ENCODE measurements at places on chromosomes 7 and 10.

DNA sequence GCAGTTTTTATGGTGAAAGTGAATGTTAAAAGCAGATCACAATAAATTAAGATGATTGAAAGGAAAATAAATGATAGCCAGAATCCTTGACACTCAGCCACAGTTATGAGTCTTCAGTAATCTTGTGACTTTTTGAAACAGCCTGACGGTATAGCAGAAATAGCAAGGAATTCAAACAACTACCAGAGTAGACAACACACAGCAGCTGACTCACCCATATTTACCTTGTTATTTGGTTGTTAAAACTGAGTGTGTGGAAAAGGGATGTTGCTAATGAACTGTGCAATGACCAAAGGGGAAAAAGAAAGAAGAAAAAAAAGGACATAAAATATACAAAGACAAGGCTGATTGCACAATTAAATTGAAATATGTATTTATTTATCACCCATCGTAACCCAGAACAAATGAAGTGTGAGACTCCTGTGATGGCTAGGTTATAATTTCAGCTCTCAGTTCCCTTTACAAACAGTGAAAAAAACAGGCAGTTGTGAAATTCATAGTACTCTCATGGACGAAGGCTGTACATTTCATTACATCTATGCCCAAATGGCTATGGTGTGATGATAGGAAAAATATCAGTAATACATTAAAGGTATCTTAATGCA, 1023.0 kb upstream of the SORCS1 start:
- ATAC-seq: no peak

DNA sequence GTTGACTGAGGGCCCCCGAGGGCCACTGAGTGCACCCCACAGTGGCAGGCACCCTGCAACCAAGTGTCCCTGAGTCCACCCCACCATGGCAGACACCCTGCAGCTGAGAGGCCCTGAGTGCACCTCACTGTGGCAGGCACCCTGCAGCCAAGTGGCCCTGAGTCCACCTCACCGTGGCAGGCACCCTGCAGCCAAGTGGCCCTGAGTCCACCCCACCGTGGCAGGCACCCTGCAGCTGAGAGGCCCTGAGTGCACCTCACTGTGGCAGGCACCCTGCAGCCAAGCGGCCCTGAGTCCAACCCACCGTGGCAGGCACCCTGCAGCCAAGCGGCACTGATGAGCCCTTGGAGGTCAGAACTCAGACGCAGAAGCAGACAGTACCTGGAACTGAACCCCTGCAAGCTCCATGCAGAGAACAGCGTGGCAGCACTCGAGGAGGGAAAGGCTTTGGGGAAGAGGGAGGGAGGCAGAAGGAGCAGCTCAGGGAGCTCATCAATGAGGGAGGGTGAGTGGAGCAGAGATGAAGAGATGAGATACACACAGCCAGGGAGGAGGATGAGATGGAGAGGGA, 156.5 kb downstream of the WDR37 start:
- no peak for ATAC-seq

- ATAC-seq: peak; percentile 78
Observed at GRCh38 chr10:83680470-83680891, 458.8 kb upstream of the GHITM start.

- ATAC-seq: no peak
Observed at GRCh38 chr7:89060234-89060633, 264.7 kb upstream of the TEX47 start.

- no peak for ATAC-seq
Observed at GRCh38 chr7:12729112-12729511, 41.7 kb downstream of the ARL4A start.

DNA sequence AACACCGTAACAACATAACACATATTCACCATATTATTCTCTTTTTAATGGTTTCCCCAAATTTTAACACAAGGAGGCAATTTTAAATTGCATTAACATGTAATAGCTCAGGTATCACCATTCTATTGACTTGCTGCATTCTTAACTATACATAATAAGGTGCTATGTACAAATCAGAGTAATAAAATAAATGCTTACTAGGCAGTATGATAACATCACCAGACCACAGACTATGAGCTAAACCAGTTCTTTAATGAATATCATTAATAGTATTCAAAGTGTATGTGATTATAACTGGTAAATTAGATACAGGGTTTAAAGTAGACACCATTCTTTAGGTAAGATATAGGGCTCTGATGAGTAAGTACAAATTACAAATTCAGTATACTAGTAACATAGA, 226.6 kb downstream of the DNAJC1 start:
- ATAC-seq: no peak

DNA sequence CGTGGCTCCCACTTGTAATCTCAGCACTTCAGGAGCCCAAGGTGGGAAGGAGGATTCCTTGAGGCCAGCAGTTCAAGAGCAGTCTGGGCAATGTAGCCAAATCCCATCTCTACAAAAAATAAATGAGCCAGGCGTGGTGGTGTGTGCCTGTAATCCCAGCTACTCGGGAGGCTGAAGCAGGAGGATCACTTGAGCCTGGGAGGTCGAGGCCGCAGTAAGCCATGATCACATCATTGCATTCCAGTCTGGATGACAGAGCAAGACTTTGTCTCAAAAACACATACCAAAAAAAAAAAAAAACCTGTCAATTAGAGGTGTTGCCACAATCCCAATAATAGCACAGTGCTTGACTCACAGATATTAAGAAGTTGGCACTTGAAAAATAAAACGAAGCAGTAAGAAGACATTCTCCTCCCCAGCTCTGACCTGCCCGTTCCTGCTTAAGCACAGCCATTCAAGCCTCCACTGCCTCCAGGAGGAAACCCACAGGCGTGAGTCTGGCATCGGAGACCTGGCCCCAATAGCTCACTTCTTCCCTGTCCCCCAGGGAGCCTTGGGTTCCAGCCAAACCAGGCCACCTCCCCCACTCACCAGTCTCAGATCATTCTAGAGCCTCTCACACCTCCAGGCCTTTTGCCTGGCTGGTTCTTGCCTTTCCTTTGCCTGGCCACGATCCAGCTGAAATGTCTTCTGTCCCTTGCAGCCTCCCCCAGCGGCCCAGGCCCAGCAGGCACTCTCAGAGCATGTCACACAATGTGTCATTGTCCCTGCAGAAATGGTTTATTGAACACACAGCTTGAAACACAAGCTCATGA, 45.3 kb upstream of the GTF2I start:
- ATAC-seq: no peak

- no peak for ATAC-seq
Observed at GRCh38 chr10:71333129-71333887, 14.2 kb downstream of the SLC29A3 start.

- no peak for ATAC-seq
Observed at GRCh38 chr7:111045449-111045848, 45.5 kb upstream of the LRRN3 start.

GRCh38 chr7:100177045-100178001, at the start of the genes GPC2 and STAG3:
GPC2 (minus strand) TSS chr7:100177381; CDS start chr7:100177199, 182 bp downstream.
STAG3 (plus strand) TSS chr7:100177918; CDS start chr7:100180557, 2,639 bp downstream.
- ATAC-seq: peak; percentile 89

GRCh38 chr10:88507826-88508453, 75.2 kb downstream of the RNLS start:
- ATAC-seq: no peak

GRCh38 chr7:169276-170172, 22.8 kb upstream of the FAM20C start:
- ATAC-seq: no peak

DNA sequence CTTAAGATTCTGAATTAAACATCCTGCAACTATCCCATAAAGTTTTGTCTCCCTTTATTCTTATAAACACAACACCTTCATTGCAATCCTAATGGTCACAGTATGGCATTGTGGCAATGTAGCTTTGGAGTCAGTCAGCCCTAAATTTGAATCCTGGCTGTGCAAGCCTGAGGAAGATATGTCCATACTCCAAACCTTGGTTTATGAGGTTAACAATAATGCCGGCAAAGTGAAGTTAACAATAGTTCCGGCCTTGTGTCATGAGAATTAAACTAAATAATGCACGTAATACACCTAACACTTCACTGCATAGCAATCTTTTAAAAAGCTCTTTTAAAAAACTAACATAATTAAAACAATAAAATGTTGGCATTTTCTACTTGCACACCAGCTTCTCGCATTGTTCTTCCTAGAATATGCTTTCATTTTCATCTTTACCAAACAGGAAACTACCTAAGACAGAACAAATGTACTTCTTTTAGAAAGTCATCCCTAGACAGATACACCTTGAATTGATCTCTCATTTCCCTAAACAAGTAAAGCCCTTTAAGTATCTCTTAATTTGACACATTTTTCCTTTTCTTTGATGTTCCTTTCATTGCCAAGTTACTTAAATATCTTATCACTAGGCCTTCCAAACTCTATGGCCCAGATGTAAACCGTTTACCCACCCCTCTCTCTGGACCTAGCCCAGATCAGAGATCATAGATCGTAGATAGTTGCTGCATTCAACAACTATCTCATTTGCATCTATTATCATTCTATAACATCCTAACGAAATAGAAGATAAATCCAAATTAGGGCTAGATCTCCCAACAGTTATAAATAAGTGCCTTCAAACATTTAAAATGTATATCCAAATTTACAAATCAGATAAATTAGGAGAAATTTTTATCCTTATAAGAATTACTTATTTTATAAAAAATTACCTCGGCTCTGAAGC, 66.7 kb downstream of the CREB3L2 start:
- ATAC-seq: peak; percentile 80

DNA sequence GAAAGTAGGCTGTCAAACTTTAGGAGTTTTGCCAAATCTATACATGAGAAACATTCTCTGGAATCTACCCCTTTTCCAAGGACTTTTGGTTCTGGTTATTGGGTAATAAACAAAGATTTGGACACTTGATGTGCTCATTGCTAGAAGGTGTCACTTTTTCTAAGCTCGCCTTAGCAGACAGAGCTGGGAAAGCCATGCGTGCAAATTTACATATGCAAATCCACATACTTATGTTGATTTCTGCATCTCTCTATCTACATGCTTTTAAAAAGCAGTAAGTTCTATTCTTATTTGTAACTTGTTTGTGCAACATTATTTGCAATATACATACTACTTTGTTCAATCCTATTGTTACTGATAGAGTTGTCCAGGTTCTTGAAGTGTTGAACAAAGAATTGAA, 22.5 kb upstream of the GIMAP6 start:
- no peak for ATAC-seq

DNA sequence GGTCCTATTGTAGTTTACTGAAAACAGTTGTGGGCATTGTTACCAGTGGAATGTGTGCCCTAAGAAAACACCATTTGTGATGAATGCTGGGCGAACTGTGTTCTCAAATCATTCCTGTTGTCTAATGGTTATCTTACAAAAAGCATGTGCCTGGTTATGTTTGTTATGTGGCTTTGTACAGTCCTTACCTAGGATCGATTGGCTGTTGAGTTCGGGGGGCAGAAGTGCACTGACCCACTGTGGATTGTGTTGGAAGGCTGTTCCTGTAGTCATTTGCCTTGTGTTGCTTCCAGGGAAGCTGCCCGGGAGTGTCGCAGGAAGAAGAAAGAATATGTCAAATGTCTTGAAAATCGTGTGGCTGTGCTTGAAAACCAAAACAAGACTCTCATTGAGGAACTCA, 84.3 kb downstream of the CREM start:
- no peak for ATAC-seq

- no peak for ATAC-seq
Observed at GRCh38 chr10:12636571-12636970, 287.2 kb downstream of the CAMK1D start.

GRCh38 chr10:24439935-24440334, 231.0 kb downstream of the KIAA1217 start:
- no peak for ATAC-seq

DNA sequence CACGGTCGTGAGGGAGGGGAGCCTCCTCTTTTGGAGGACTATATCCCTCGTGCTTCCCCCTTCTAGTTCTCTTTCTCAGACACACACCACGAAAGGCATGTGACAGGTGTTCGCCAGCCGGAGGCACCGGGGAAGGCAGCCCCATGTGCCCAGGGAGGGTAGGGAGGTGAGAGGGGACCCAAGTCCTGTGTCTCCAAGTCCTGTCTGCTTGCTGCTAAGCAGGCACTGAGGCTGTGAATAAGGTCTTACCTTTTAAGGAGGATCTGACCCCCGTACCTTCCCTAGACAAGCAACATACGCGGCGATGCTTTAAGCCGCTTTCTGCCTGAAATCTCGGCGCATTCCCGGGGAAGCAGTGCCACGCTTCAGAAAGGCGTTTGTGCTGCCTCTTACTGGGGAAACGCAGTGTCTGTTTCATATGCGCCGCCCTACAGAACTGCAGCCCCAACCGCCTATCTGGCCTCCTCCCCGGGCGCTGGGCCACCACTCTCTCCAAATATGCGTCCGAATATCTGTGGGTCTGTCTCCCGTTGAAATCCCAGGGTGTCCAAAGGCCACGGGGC, 770 bp downstream of the PLXNA4 start:
- no peak for ATAC-seq

- ATAC-seq: no peak
Observed at GRCh38 chr7:116675812-116676355, 3.9 kb downstream of the MET start.

DNA sequence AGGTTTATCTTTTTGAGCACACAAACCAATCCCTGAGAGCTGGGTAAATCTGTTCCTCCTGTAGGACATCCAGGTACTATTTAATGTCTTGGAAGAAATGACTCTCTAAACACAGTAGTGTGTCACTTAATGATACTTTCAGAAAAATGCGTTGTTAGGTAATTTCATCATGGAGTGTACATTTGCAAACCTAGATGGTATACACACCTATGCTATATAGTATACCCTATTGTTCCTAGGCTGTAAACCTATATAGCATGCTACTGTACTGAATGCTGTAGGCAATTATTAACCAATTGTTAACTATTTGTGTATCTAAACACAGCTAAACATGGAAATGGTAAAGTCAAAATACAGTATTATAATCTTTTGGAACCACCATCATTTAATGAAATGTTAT, 10.1 kb downstream of the RUFY2 start:
- ATAC-seq: no peak

GRCh38 chr7:112790586-112791003, 402 bp upstream of the TMEM168 start:
- peak; percentile 1 for ATAC-seq

DNA sequence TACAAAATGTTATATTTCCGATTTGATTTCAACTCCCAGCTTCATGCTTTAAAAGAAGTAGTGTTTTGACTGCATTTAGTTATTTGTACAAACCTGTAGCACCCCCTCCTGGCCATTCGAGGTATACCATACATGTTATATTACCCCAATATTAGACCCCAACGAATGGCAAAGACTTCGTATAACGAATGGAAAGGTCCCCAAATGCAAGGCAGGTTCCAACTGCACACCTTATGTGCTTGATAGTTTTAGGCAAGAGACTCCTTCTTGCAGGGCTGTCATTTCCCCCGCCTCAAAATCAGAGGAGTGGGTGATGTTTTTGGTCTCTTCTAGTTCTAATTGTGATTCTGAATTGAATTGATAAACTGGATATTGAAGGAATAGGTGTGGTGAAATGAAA, 101.1 kb upstream of the TARP start:
- ATAC-seq: peak; percentile 45

DNA sequence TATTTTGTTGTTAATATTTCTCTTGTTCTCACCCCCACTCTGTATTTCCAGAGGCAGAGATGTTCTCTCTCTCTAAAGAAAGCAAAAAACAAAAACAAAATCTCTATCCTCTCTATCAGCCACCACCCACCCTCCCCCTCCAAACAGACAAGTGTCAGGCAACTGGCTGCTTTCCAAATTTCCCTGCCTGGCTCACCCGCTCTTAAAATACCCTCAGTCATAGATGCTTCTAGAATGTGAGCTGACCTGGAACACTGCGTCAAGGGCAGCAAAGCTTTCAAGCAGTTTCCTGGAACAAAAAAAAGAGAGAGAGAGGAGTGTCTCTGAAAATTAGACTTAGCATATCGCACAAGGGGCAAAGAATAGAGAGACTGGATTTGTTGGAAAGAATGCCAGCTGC, 341.0 kb upstream of the ZMIZ1 start:
- no peak for ATAC-seq

- no peak for ATAC-seq
Observed at GRCh38 chr7:70193514-70193913, 595.2 kb downstream of the AUTS2 start.

Data from activated CD4-positive, CD25-positive, alpha-beta regulatory T cell treated with anti-CD3 and anti-CD28 coated beads, Interleukin-2, amount 50 U/mL, for 24 hours (primary cell).